Stimulated activated CD4-positive, alpha-beta T cell treated with anti-CD3 and anti-CD28 coated beads, Interleukin-2, amount 100 ng/mL, for 24 hours (primary cell): ENCODE measurements at places on chromosomes 3 and 15.

DNA sequence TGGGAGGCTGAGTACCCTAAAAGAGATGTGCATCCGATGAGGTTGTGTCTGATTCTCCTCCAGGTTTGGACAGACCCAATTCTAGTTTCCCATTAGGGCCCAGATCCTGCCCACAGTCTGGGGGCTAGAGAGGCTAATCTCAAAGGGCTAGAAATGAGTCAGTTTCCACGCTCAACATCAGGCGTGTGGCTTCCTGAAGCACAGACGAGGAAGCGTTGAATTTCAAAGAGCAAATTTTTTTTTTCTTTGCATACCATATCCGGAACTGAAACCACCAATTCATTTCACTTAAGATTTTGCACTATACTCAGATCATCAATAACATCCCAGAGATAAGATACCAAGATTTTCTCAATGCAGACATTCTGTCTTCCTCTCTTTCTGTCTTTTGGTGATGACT is 173.8 kb upstream of the BCL6 start:
- peak; percentile 58 for DNase-seq

DNA sequence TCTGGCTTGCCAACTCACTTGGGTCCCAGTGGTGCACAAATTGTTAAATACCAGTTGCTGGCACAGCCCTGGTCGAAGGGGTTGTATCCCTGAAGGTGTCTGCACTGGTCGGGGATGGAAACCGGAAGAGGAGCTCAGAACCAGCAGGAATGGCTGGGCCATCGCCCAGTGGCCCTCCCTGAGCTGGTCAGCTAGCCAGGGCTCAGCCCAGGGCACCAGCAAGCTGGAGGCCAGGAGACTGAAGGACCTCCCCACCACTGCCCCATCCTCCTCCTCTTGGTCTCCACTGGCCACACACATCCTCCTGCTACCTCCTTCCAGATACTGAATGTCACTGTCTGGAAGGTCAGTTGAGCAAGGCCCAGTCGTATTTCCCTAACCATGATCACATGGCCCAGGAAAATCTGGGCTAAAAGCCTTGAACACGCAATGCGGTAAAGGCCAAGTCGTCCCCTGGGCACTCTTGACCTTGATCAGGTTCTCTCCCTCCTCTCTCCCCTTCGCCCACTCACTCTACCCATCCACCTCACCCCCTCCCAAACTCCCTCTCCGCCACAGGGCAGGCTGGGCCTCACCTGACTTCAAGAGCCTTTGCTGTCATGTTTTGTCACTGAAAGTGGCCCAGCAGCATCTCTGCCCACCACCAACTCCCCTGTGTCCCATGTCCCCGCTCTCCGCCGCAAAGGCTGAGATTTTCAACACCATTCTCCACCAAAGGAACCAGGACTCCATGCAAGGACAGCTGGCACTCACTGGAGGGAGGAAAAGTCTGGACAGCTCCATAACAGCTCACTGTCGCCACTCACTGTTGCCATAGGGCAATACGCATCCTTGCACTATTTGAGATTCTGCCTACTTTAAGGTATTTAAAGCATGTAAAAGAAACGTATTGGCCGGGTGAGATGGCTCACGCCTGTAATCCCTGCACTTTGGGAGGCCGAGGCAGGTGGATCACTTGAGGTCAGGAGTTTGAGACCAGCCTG is 12.1 kb downstream of the ZDHHC19 start:
- no peak for DNase-seq

- DNase-seq = no peak
Observed at GRCh38 chr3:73409138-73409763, 215.5 kb downstream of the PDZRN3 start.

- no peak for DNase-seq
Observed at GRCh38 chr3:32501783-32502117, 902 bp downstream of the CMTM6 start.

DNA sequence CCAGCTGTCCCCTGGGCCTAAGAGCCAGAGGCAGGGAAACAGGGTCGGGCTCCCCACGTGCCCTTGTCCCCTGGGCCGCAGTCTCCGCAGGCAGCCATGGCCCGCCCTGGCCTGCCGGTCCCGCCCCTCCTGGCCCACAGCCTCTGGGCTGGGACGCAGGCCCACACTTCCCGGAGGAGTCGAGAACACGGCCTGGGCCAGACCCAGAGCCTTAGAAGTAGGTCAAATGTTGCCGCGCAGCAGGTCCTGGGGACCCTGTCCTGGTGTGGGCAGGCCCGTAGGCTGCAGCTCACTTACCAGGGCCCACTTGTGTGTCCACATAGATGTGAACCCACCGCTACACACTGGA is 4.3 kb upstream of the MYL3 start:
- no peak for DNase-seq
